ENCODE measurements at places on chromosomes 4 and X.

DNA sequence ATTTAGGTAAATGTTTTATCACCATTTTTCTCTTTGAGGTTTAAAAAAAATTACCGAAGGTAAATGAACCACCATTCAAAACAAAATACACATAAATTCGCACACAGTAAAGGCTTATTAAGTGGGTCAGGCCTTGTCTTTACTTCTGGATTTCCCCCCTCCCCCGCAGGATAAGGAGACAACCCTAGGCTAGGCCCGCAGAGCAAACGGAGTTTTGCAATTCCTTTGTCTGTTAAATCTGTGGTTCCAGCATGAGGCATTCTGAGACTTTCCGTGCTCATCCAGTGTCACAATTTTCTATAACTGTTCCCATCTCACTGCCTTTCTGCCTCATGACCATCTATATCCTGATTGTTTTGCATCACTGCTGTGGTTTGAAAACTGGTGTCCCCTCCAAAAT lies 307.4 kb downstream of the DCHS2 start:
- no peak for DNase-seq

DNA sequence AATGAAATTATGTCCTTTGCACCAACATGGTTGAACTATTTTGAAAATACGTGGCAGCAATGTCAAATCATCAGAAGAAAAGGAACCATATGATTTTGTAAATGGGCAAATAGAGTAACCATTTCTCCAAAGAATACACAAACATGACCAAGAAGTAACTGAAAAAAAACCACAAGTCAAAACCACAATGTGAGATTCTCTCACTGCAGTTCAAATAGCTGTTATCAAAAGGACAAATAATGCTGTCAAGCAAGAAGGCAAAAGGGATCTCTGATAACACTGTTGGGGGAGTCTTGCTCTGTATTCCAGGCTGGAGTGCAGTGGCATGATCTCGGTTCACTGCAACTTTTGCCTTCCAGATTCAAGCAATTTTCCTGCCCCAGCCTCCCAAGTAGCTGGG lies 280.8 kb upstream of the ZCCHC13 start:
- DNase-seq, result no peak

DNA sequence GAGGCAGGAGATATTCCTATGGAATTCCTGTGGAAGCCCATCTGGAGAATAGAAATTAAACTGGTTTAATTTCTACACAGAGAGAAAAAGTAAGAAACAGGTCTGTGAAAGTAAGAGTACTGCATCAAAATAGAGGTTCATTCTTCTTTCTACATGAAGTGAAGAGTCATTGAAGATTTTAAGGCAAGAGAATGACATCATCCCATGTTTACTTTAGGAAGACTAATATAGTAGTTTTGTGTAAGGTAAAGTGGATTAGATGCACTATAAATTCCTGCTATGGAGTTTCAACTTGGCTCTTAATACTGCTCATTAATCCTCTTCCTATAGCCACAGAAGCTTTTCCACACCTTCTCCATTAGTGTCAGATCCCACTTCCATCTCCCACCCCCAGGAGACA lies 47.6 kb downstream of the CNGA1 start:
- no peak for DNase-seq

DNA sequence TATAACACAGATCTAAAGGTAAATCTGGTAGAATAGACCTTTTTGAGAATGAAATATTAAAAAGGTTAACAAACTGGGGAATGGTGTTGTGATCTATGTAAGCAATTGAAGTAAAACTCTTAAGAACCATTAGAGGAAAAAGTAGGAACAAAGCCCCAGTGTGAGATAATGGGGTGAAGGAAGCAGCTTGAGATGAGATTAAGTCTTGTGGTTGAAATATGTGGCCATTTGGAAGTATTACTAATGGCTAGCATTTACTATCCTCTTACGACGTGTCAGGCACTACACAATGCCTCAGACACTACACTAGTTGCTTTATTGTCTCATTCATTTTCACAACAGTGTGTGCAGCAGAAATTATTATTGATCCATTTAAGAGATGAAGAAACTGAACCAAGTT lies 25.9 kb upstream of the NDNF start:
- no peak for DNase-seq

DNA sequence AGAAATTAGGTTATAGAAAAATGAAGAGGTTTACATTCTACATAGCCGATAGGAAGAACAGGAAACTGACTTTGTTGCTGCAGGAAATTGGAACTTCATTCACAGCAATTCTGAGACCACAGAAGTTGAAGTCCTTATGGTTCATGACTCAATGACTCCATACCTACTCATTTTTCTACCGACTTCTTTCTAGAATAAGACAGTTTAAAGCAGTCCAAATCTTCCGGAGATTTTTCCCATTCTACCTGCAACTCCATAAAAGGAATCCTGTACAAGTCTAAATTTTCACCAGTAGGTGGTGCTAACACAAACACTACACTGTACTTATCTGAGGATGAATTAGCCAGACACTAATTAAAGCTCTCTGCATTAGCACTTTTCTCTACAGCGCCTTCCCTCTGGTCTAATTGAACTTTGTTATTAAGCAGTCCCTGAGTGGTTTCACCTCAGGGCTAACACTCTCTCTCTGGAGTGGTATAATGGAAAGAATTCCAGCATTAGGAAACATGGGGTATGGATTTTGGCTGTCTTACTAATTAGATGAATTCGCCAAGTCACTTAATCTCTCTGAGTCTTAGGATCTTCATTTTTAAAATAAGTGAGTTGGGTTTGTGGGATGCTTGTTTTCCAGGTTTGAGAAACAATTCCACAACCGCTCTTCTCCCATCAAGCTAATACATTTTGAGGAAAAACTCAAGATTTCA lies 167.9 kb downstream of the SMIM20 start:
- DNase-seq, result peak; percentile 19

DNA sequence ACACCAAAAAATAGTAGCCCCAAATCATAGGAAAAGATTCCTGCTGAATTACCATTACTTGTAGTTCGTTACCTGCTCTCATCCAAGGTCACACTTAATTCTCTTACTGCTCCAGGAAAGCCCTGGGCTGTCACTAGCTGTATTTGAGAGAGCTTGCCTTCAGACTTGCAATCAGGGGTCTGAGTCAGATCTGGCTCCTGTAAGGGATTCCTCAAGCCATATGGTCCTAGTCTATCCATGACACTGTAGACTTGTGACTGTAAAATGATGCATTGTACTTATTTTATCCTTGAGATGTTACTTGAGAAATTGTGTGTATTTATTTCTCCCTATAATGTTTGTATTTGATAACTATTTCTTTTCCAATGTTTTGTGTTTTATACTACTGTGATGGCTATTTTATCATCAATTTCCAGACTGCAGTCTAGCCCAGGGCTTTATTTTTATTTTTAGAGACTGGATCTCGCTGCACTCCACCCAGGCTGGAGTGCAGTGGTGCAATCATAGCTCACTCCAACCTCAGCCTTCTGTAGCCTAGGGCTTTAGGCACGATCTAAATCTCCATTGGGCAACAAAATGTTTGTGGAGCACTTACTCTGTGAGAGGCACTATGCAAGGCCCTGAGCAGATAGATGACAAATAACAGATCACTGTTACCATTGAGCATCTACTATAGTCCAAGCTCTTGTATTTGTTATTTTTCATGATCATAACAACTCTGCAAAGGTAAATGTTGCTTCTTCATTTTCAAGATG lies 24.2 kb downstream of the ERVMER34-1 start:
- DNase-seq, result no peak

- DNase-seq, result peak; percentile 48
Measured at GRCh38 chrX:23373129-23373804, 38.6 kb downstream of the PTCHD1 start.

- DNase-seq, result no peak
Measured at GRCh38 chr4:67632492-67632891, 68.5 kb downstream of the UBA6 start.

GRCh38 chrX:51776851-51777250 lies 33.6 kb downstream of the GSPT2 start:
- DNase-seq, result no peak

DNA sequence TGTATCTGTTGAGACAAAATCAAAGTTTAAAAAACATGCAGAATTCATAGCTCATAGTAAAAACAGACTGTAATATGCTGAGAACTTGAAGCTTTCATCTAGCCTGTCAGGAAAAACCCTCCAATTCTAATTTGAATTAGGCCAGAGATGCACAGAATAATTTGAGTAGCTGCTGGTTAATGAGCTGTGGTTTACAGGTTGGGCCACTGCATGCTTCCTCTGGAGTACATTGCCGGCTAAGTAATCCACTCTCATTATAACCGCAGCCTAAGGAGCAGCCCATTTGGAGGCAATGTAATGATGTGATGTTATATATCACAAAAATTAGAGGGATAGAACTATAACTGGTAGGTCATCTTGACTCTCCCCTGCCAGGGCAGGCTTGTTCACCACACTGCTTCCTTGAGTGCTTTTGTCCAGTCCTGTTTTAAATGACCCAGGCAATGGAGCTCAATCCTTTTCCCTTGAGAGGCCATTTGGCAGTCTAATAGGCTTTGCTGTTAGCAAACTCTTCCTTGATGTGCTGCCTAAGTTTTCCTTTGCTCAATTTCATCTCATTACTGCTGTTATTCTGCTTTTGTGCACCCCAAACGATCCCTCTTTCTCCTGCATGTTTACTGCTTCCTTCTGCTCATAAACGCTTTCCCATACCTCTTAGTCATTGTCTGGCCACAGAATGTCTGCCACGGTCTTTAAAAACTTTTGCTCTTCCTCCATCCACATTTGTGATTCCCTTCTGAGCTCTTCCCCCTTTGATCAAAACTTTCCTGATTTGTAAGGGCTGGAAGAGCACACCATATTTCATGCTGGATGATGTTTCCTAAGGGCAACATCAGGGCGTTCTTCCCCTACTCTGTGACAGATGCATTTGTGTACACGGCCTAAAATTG lies 230.9 kb downstream of the C4orf33 start:
- no peak for DNase-seq

- no peak for DNase-seq
Measured at GRCh38 chr4:182293691-182294255, 50.6 kb downstream of the TENM3 start.

GRCh38 chr4:78496021-78496643 lies 55.4 kb upstream of the ANXA3 start:
- DNase-seq, result no peak

DNA sequence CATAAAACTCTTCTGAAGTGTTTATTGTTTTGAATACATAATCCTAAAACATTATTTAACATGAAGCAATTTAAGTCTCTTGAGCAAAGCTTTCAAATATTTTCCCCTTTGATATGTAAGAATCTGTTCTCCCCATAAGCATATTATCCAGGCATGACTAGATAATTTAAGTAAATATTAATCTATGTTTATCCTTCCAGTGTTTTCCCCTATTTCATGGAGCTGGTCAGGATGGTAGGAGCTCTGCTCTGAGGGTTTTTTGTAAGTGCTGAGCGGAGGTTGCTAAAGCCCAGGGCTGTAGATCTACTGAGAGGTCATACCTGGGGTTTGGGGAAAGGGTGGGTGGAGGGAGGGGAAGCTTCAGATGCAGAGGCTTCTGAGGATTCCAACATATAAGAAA lies 258.9 kb upstream of the SFRP2 start:
- no peak for DNase-seq

- DNase-seq, result no peak
Measured at GRCh38 chr4:53816561-53816960, 225.3 kb upstream of the LNX1 start.

DNA sequence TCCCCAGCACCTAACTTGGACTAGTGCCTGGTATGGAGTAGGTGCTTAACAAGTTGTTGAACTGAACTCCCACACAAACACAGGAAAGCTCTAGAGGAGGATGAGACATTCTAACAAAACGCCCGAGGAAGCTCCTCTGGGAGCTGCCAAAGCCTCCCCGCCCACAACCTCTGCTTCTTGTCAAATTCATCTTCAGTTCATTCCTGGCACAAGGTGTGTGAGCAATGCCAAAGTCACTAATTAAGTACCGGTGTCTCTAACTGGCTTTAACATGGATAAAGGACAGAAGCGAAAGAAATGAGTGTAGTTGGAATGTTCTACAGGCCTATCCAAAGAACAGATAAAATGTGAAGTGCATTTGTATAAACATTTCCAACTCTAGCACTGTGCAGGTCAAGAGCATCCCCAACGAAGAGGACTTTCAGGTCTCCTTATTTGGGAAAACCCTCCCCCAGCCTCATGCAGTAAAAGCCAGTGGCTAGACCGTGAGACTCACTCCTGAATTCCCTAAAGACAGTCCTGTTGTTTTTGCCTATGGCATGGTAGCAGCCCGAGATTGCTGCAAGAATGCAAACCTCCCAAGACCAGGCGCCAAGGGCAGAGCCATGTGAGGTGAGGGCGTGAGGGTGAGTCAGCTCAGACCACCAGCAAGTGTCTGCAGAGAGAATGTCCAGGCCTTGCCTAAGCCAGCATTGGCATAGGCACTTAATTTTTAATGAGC lies 72.2 kb upstream of the KLF3 start:
- DNase-seq, result no peak

- DNase-seq, result peak; percentile 23
Measured at GRCh38 chr4:71266090-71266794, 72.6 kb upstream of the SLC4A4 start.

DNA sequence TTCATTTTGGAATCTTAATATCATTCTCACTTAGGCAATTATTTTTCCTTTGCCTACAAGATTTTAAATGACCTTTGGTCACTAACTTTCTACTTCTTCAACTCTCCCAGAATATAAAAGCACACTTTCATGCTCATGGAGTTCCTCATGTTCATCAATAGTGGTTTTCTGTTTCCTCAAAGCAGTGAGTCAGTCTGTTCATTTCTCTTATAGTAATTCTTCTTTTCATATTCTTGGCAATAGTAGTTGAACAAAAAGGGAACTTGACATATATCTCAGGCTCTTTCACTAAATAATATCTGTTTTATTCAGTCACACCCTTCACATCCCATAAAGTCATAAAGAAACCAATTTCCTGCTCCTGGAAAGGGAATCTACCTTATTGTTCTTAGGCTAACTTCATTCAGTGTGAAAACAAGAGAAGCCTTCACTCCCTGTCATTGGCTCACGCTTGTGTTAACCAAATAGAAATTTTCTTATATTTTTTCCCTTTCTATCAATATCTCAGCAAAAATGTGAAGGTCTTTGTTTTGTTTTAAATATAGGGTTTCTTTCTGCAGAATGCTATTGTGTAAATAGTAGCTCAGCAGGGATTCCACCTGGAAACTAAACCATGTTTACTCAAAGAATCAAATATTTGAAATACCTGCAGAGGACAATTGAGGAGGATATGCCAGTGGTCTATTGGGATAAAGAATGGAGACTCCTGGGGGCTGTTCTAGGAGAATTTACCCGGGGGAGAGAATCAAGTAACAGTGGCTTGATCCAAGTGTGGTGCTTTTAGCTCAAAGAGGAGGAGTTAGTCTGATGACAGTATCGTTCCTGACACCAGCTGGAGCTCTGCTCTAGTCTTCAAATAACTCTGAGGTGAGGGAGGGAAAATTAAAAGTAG lies 13.4 kb upstream of the TNIP3 start:
- no peak for DNase-seq
